Hematopoietic multipotent progenitor cell treated with erythropoietin and hydrocortisone succinate and interleukin-3 and kit ligand, for 8 days (in vitro differentiated cells): ENCODE measurements at places on chromosomes 3 and 15.

DNA sequence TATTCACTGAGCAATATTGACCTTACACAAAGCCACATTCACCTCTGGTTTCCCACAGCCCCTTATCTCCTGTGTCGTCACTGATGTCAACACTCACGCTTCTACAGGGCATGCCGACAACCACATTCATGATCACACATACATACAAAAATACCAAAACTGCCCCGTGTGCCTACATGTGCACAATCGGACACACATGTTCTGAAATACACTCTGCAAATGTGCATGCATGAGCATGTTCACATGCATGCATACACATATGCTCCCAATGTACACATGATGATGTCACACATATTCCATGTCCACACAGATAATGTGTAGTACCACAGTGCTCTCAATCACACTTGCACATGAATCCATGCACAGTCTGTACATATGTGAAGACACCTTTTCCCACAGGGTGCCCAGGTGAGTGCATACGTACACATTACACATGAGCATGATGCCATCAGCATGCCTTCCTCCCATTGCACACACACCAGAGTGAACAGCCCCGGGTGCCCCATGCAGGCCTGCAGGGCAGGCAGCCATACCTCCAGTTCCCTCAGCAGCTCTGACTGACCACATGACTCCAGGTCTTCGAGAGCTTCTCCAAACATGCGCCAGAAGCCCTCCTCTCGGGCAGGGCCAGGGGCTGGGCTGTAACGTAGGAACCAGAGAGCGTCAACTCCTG lies 37.0 kb downstream of the GRIP2 start:
- no peak for DNase-seq

GRCh38 chr3:58494107-58494506 lies 2.2 kb downstream of the KCTD6 start:
- DNase-seq: no peak

GRCh38 chr3:195895078-195895860 lies 13.1 kb downstream of the TNK2 start:
- peak; percentile 53 for DNase-seq

- DNase-seq: no peak
Measured at GRCh38 chr3:86282106-86282787, 708.7 kb downstream of the VGLL3 start.

DNA sequence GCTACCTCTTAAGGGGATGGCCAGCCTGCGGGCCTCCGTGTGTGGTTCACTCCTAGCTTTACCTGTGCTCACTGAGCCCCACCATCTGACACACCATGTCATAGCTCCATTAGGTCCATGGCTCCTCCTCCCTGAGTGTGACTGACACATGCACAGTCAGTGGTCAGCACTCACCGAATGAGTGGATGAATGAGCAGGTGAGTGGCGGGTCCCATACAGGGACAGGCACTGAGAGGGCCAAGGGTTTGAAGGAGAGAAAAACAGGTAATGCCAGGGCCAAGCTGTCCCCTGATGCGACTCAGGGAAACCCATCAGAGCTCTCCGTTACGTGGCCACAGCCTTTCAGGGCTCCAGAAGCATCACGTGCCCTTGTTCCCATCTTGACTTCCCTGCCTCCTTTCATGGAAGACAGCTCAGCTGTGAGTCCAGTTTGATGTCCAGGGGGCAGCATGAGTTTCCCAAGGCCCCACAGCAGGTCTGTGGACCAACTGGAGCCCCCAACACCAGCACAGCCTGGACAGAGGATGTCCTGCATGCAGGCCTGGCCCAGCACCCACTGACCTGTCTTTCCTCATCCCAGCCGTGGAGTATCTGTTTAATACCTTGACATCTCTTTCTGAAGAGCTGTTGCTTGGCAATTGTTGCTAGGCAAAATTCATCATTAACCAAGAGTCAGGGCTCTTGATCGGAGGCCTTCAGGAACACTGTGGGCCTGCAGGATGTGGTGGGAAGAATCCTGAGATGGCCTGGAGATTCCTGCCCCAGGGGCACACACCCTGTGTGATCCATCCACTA lies 84.4 kb downstream of the PLXNA1 start:
- no peak for DNase-seq

DNA sequence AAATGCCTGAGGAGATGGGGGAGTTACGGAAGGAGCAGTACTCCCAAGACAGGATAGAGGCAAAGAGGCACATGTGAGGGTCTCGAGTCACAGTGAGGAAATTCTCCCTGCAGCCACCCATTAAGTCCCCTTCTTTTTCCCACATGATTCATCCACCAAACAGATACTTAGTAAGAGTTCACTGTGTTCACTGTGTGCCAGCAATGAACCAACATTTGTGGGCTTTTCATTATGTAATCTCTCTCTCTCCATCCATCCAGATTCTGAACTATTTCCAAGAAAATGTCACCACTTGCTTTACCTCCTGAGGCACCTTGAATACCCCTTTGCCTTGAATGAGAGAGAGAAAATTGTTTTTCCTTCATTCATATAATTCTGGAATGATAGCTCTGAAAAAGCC lies 24.6 kb upstream of the LRRFIP2 start:
- no peak for DNase-seq

DNA sequence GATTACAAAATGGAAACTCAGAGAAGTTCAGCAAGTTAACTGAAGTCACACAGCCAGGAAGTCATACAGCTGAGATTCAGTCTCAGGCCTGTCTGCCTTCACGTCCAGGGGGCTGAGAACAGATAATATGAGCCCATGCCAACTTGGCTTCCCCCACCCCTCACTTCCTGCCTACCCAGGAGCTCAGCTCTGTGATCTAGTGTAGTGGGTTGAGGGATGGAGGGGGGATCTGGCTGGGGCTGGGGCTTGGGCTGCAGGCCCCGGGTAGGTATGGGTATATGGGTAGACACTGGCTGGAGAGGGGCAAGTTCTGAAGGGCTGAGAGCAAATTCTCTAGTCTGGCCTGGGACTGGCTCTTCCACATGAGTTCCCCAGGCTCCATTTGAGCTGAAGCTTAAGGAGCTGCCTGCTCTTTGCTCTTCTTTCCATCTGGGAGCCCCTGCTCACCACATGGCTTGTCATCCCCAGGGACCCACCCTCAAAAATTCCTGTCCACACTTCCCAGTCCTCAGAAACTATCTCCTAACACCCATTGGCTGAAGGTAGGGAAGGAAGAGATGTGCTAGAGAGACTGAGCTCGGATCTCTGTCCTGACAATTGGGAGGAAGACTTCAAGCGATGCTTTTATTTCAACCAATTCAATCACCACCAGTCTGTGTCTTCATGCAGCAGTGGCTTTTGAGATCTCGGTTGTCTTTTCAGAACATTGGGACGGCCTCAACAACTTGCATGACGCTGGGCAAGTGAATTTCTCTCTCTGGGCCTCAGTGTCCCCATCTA lies 2.0 kb downstream of the RASGRF1 start:
- no peak for DNase-seq

DNA sequence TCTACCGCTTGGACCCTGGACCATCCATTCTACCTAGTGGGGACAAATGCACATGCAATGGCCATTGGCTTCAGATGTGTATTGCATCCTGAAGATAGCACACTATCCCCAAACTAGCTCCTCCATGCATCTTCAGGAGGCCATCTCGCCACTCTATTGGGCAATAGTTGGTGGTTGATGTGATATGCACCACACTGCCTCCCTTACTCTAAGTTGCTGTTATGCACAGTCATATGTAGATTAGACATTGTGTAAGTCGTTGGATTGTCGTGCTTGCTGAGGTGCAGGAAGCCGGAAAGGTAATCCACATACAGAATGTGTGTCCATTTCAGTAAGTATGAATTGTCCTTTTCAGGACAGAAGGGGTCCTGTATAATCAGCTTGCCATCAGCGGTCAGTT lies 26.7 kb upstream of the PLA2G4D start:
- peak; percentile 27 for DNase-seq

DNA sequence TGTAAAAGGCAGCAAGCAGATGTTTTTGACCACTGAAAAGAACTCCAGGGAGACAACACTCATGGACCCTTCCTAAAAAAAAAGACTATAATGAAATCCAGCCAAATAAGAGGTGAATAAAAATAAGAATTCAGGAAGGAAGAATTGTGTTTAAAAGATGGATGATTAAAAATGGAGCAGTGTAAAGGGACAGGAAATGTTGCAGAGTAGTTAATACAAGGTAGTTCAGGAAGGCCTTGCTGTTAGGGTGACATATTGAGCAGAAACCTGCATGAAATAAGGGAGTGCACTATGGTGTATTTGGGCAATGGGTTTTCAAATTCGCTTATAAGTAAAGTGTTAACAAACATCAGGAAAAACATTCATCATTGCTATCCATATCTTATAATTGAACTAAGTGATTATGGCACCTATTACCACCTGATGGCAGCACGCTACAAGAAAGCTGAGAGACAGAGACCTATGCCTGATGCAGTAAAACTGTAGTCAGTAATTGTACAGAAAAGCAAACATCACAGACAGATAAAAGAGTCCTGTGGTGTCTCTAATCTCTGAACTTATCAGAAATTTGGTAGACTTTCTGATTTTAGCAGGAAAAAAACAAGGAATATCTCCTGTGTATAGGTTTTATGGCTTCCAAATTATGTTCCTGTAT lies 5.8 kb upstream of the DBR1 start:
- DNase-seq: peak; percentile 83

DNA sequence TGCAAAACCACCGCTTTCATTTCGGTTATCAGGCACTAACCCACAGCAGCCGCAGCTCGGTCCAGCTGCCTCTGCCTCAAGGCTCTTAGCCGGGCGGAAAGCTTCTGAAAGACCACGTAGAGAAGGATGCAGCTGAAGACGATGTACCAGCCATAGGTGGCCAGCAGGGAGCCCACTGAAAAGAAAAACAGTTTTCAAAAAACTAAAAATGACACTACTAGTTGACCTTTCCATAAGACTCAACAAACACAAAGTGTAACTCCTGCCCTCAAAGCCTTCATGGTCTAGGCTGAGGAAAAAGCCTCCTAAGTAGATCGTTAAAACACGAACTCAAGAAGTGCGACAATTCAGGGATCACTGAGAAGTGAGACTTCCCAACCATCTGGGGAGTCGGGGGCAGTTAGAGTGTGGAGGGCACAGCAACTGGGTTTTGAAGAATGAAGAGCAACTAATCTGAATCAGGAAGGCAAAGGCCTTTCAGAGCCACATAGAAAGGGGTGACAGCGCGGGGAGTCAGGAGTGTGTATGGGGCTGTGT lies 716 bp downstream of the SELENOS start:
- DNase-seq: peak; percentile 56

DNA sequence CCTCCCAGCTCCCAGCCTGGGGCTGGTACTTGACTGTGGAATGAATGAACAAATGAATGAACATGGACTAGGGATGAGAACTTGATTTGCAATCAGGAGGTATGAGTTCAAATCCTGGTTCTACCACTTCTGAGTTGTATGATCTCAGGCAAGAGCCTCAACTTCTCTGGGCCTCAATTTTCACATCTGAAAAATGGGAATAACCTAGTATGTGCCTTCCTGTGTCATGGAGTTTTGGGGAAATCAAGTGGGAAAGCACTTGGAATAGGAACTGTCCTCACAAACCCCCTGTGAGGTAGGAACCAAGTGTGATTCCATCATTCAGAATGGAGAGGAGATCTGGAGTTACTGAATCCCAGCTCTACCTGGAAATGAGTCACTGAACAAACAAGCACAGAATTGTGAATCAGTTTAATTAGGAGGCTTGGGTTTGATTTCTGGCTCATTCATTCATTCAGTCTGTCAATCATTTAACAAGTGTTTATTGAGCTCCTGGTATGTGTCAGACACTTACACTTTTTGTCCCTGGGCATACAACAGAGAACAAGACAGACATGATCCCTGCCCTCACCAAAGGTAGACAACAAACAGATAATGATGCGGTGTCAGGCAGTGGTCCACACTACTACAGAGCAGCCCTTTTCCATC lies 29.7 kb downstream of the DNASE1L3 start:
- no peak for DNase-seq

DNA sequence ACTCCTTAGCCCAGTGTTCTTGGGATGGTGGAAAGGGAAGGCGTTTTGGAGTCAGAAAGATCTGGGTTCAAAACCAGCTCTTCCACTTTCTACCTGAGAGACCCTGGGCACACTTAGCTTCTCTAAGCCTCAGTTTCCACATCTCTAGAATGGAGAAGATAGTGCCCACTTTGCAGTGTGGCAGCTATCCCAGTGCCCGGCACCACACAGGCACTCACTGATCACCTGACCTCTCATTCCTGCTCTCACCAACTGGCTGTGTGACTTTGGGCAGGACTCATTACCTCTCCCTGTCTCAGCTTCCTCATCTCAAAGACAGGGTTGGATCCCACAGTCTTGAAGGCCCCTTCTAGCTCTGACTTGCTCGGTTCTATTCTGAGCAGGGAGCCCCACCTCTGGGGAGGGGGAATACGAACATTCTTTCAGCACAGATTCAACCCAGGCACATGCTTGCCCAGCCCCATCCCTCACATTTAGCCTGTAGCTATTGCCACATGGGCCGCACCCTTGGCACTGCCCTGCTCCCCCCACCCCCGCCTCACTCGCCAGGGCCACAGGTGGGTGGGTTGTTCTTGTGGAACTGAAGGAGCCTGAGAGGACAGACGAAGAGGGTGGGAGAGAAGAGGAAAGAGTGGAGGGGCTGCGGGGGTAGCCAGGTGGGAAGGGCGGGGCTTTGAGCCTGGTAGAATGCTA lies 39.2 kb downstream of the EPHB3 start:
- DNase-seq: no peak

- no peak for DNase-seq
Measured at GRCh38 chr3:78941587-78941986, 826.2 kb downstream of the ROBO1 start.

DNA sequence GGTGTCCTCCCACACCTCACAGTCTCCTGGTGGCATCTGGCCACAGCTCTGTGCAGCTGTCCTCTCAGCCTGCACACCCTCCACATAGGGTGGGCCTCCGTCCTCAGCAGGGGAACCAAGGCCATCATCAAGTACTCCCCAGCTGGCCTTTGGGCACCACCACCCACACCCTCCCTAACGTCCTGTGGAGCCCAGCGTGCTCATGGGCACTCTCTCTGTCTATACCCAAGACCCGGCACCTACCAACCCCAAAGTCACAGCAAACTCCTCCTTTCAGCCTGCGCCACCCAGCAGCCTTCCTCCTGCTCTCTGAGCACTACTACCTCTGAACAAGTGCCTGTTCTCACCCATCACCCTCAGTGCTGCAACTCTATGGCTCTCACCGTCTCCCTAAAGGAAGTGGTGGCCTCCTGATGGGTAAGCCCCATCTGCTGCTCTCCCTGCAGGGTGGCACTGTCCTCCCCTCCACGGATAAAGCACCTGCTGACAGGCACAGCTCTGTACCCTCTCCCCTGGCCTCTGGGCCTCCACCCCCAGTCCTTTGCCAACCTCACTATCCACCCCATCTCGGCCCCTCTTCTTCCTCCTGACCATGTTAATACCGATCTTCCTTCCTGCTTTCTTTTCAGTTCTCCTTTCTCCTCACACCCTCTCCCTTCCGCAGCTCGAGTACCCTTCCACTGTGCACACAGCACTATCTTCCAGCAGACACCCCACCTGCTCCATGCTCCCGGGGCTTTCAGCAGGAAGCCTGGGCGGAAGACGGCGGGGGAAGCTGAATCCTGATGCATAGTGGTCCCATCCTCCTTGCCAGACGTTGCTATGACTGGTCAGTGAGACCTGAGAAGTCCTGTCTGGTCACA lies 31.5 kb downstream of the SLC41A3 start:
- no peak for DNase-seq

- no peak for DNase-seq
Measured at GRCh38 chr3:173869766-173870165, 472.2 kb downstream of the NLGN1 start.

- DNase-seq: no peak
Measured at GRCh38 chr15:88617790-88618189, 3.4 kb upstream of the AEN start.

GRCh38 chr3:13740795-13741194 lies 139.1 kb downstream of the WNT7A start:
- no peak for DNase-seq

GRCh38 chr15:95680728-95681127 lies 649.8 kb upstream of the NR2F2 start:
- no peak for DNase-seq

- DNase-seq: no peak
Measured at GRCh38 chr3:49619649-49620048, 54.5 kb upstream of the APEH start.
